ENCODE measurements at places on chromosomes 2 and 18. TPM values are rescaled to one million over a fixed set of nuclear protein-coding genes. Genes with fewer than 3 reads are reported as not detected.
A peak's percentile ranks its signal among the peaks of the same experiment; 100 is the strongest.

NEURL3 gene
- 5.9 TPM for polyA plus RNA-seq

ZNF521 gene
- 42.2 TPM for polyA plus RNA-seq

TMEM178A gene
- polyA plus RNA-seq = 74.1 TPM

GALNT14 gene
- polyA plus RNA-seq = 48.7 TPM

CXCR4 gene
- 59.6 TPM for polyA plus RNA-seq

LMAN1 gene
- polyA plus RNA-seq = 114 TPM

ICOS gene
- polyA plus RNA-seq = 0.06 TPM

GRCh38 chr2:47519604-47520301 lies 116.8 kb downstream of the MSH2 start:
- DNase-seq = no peak

- DNase-seq = no peak
Observed at GRCh38 chr18:11175266-11175979, 26.1 kb upstream of the PIEZO2 start.

- DNase-seq = no peak
Observed at GRCh38 chr2:217103752-217104545, 244.1 kb upstream of the TNP1 start.

DNA sequence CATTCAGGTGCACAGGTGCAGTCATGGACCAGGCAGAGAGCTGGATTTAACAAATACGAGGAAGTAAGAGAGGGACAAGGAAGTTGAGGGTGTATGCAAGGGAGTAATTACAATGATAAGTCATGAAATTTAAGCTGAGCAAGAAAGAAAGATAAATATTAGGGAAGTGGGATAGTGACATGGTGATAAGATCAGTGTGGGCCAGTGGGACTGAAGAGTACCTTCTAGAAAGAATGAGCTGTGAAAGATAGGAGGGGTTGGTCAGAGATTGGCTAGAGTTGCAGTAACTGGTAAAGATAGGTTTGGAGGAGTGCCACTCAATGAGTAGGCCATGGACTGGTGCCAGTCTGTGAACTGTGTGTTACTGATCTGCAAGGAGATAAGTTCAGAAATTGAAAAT lies 200.8 kb upstream of the SIX3 start:
- no peak for DNase-seq

DNA sequence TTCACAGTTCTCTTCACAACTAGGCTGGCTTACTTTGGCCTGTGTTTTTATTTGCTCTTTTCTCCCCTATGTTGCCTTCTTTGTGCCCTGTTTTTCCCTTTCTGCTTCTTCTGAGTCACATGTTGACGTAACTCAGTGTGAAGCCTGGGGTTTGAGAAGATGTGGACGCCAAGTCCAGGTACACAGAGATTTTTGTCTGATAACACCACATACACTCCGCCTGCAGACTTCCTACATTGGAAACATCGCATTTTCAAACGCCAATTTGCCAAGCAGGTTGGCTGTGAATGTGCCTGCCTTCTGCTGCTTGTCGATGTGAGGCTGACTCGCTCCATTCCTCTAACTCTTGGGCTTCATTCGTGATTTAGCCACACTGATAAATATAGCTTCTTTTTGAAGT lies 62.6 kb upstream of the FN1 start:
- no peak for DNase-seq

DNA sequence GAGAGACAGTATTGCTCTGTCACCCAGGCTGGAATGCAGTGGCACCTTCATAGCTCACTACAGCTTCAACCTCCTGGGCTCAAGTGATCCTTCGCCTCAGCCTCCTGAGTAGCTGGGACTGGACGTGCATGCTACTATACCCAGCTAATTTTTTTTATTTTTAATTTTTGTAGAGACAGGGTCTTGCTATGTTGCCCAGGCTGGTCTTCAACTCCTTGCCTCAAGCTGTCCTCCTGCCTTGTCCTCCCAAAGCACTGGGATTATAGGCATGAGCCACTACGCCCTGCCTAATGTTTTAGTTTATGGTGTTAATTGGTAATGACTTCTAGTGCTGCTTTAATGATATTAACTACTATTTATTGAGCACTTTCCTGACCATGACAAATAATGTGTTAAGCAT lies 18.3 kb downstream of the RNF138 start:
- DNase-seq = no peak

- DNase-seq = peak; percentile 70
Observed at GRCh38 chr2:165469417-165469816, at the start of gene CSRNP3. TSS of gene CSRNP3 (plus strand) at chr2:165469698. CDS start at chr2:165595066, 125,368 bp downstream.

- DNase-seq = no peak
Observed at GRCh38 chr2:134988994-134989605, 58.1 kb downstream of the MAP3K19 start.

- DNase-seq = no peak
Observed at GRCh38 chr2:64910972-64911433, 78.2 kb upstream of the SLC1A4 start.
